AG09309 (cell line): ENCODE measurements at places on chromosomes 1 and 21.
A peak's percentile ranks its signal among the peaks of the same experiment; 100 is the strongest.

- no peak for DNase-seq
Measured at GRCh38 chr1:219128957-219129356, 44.7 kb upstream of the LYPLAL1 start.

DNA sequence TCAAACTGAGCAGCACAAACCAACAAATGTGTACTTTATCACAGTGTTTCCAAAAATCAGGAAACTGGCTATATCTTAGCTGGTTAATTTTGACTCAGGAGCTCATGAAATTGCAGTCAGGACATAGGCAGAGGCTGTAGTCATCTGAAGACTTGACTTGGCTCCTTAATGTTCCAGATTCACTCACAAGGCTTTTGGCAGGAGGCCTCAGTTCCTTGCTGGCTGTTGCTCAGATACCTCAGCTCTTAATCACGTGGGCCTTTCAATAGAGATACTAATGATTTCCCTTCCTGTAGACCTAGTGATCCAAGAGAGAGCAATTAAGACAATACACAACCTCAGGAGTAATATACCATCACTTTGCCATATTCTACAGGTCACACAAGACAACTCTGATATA, 537.7 kb downstream of the BRINP3 start:
- no peak for DNase-seq

GRCh38 chr1:97826820-97827219, 94.0 kb downstream of the DPYD start:
- DNase-seq = no peak

DNA sequence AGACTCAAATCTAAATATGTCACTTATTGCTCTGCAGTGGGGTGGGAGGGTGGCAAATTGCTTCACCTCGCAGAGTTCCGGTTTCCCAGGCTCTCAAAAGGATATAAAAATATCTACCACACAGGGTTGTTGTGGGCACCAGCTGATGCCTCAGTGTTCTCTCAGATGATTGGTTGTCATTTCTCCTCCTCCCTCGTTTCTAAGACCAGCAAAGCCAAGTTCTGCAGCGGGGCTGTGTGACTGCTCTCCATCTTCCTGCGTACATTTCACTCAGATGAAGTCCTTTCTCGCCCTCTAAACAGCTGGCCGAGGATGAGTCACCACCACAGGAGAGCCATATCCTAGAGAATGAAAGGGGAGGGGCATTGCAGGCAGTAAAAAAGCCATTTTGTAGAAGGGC, 35.0 kb upstream of the VWA5B1 start:
- peak; percentile 13 for DNase-seq

DNA sequence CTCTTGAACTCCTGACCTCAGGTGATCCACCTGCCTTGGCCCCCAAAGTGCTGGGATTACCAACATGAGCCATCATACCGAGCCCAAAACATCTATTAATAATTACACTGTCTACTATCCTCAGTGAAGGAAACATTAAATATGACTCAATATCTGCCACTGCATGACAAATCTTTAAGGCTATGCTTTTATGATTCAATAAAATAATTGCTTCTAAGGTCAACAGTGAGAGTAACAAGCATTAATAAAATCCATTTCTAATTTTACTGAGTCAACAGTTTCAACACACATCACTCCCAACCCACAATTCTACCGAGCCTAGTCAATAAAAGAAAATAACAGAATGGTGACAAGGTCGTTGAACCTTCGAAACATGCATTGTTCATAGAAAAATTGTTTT, 125.5 kb upstream of the CHRM3 start:
- DNase-seq = no peak
